Erythroblast (primary cell): ENCODE measurements at places on chromosomes 1 and 21.

GRCh38 chr1:78275456-78275855 lies 215.3 kb upstream of the PTGFR start:
- DNase-seq = no peak

DNA sequence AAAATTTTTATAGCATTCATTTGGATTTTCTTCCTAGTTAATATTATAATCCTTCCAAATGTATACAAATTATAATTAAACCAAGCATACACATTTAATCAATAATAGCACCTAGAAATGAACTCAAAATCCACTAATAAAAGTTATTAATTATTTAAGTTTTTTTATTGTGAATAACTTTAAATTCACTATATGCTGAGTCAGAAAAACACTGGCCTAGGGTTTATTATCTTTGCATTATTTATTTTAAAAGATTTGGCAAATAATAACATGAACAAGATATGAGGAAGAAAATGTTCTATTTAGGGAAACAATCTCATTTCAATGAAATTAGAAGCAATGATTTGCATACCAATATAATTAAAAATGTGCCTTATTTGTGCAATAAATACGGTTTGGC lies 951.5 kb downstream of the KCNT2 start:
- no peak for DNase-seq

DNA sequence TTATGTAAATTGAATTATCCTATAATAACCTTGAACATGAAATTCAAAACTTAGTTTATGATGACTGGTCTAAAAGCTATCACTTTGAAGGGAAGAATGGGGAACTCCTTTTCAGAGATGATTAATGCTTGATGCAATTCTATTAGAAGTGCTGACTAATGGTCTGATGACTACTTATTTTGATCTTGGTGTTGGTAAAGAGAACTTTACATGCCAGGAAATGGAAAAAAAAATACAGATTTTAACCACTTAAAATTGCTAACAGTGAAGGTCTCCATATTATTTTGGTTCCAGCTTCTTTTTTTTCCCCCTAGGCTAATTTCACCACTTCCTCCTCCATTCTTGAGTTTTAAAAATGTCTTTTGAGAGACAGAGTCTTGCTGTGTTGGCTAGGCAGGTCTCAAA lies 22.9 kb downstream of the S1PR1 start:
- DNase-seq = peak; percentile 86

DNA sequence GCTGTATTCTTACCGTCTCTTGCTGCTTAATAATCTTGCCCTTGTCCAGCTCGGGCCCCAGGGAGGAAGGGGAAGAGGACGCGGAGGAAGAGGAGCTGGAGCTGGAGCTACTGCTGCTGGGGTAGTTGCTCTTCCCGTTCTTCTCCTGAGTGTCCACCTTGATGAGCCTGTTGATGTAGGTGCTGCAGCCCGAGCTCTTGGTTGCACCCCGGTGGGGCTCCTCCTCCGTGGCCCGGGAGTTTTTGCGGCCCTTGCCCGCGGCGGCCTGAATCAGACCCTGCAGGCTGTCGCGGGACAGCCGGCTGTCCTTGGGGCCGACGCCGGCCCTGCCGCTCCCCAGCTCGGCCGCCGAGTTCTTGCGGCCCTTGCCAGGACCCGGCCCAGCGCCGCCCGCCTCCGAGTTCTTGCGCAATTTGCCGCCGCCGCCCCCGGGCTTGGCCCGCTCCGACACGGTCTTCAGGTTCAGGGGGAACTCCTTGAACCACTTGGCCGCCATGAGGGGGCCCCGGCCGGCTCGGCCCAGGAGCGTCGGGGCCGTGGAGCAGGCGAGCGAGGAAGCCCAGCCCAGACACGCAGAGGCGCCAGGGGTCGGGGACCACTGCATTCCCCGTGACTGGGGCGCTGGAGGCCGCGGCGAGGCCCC lies 475 bp upstream of the TDRD10 start:
- no peak for DNase-seq

DNA sequence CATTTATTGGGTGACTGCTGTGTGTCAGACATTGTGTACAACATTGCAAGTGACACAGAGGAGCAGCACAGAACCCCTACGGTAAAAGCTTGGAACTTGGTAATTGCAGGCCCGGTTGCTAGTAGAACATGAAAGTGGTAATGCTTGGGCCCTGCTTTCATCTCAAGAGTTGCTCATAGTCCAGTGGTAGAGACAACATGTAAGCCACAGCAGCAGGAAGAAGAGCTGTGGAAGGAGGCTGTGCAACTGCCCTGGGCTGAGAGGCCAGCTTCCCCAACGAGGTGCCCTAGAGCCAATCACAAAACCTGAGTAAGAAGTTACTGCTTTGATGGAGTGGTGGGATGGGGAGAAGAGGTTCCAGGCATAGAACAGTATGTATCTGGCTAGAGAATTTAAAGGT lies 18.4 kb downstream of the CNIH4 start:
- DNase-seq = no peak

- DNase-seq = no peak
Measured at GRCh38 chr1:212074856-212075255, 39.3 kb downstream of the DTL start.

- no peak for DNase-seq
Measured at GRCh38 chr1:110636149-110636935, 30.2 kb upstream of the KCNA2 start.
